ENCODE measurements at places on chromosomes 5 and 9.

GRCh38 chr5:94361832-94362796 is 256.3 kb downstream of the KIAA0825 start:
- DNase-seq, result no peak

DNA sequence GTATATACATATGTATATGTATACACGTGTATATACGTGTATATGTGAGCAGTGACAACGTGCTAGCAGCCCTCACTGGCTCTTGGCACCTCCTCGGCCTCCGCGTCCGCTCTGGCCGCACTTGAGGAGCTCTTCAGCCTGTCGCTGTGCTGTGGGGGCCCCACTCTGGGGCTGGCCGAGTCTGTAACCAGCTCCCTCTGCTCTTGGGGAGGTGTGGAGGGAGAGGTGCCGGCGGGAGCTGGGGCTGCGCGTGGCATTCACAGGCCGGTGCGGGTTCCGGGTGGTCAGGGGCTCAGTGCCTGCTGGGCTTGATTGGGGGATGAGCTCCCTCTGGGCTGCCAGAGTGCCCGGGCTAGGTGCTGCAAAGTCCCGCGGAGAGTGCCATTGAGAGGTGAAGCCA is 24.1 kb upstream of the OSMR start:
- DNase-seq, result no peak

DNA sequence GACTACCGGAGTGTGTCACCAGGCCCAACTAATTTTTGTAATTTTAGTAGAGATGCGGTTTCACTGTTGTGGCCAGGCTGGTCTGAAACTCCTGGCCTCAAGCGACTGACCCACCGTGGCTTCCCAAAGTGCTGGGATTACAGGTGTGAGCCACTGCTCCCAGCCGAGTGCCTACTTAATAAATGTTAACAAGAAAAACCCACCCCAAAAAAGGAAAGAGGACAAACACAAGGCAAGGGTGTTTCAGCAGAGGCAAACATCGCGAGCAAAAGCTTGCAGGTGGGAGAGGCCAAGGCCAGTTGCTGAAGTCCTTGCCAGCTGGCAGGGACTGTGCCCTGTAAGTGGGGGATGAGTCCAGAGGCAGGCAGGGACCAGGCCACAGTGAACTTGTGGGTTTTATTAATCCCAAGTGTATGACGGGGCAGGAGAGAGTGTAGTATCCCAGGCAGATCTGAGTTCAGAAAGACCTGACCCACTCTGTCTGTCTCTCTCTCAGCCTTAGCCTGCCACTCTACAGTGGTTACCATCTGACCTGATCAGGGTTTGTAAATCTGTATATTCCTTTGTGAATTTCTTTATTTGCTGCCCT is 6.4 kb upstream of the FPGS start:
- no peak for DNase-seq

DNA sequence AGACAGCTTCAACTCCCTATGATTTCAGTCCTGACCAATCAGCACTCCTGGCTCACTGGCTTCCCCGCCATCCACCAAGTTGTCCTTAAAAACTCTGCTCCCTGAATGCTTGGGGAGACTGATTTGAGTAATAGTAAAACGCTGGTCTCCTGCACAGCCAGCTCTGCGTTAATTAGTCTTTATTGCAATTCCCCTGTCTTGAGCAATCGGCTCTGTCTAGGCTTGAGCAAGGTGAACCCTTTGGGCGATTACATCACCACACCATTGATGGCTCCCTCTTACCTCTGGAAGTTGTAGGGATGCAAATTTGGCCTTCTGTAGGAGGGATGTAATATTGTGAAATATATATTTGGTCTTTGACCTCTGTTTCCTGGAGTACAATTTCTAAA is 2.9 kb upstream of the SLC23A1 start:
- DNase-seq, result no peak

DNA sequence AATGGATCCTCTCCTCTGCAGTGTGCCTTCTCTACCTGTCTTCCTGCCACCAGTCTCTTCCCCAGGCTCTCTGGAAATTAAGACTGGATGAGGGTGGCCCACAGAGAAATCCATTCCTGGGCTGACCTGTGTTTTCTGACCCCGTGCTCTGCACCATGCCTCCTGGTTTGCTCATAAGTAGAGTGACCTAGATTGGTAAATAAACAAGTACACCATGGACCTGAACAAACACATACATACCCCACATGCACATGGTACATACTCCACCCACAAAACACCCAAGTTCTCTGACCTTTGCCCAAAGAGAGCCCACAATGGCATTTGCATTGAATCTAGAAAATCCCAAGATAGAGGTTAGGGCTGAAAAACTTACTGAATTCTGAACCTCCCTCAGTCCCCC is 77.5 kb upstream of the PLPP6 start:
- DNase-seq, result no peak

GRCh38 chr5:16784843-16785791 is 151.0 kb downstream of the MYO10 start:
- DNase-seq, result no peak

DNA sequence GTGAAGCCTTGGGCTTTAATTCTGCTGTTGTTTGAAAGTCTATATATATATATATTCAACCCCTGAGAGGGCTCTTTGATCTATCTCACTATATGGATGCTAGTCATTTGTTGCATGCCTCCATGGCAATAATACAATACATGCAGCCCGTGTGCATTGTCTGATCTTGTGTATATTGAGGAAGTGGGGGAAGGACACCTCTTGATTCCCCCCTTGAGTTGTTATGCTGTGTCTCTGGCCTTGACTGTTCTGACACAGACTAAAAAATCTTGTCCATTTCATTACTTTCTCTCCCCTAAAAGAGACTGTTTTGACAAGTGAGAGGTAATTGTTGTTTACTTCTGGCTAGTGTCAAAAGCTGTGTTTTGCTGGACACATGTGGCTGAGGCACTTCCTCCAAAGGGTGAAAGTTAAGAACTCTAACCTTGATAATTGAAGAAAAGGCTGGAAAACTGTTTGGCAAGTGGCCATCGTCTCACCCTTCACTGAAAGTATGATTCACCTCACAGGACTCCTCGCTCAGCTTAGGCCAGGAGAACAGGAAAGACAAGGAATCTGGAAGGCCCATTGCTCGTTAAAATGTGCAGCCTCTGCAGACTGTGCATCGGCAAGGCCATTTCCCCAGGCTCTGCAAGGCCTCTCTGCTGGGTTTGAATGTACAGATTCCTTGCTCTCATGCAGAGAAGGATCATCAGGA is 304.0 kb downstream of the PRELID2 start:
- DNase-seq, result no peak

- no peak for DNase-seq
These were observed 38.8 kb downstream of the ITGA2 start for GRCh38 chr5:53027913-53028312.

DNA sequence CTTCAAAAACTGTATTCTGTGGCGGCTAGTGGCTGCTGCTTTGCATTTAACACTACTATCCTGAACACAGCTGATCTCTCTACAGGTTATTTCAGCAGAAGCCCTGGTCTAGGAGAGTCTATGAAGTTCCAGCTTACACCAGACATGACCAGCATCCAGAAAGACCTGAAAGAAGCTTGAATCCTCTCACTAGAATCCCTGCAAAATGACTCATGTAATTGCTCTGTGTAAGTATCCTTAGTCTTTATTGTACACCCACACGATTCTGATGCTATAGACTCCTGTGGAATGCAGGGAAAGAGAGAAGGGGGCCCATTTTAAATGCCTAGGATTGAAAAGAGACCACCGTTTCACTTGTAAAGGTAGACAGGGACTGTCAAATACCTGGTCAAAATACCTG is 859 bp upstream of the GRIA1 start:
- DNase-seq, result no peak
